Nephron progenitor cell (in vitro differentiated cells): ENCODE measurements at places on chromosomes 4 and X.
A peak's percentile ranks its signal among the peaks of the same experiment; 100 is the strongest.

GRCh38 chr4:172104539-172104938, 291.3 kb downstream of the GALNTL6 start:
- H3K27ac ChIP-seq: no peak overlapping the region
- H3K4me3 ChIP-seq: no peak overlapping the region
- no peak for DNase-seq
- H3K36me3 ChIP-seq: no peaks in the 10 kb centered on the region
- H3K27me3 ChIP-seq: no peaks in the 10 kb centered on the region
- H3K4me1 ChIP-seq: no peaks in the 10 kb centered on the region

DNA sequence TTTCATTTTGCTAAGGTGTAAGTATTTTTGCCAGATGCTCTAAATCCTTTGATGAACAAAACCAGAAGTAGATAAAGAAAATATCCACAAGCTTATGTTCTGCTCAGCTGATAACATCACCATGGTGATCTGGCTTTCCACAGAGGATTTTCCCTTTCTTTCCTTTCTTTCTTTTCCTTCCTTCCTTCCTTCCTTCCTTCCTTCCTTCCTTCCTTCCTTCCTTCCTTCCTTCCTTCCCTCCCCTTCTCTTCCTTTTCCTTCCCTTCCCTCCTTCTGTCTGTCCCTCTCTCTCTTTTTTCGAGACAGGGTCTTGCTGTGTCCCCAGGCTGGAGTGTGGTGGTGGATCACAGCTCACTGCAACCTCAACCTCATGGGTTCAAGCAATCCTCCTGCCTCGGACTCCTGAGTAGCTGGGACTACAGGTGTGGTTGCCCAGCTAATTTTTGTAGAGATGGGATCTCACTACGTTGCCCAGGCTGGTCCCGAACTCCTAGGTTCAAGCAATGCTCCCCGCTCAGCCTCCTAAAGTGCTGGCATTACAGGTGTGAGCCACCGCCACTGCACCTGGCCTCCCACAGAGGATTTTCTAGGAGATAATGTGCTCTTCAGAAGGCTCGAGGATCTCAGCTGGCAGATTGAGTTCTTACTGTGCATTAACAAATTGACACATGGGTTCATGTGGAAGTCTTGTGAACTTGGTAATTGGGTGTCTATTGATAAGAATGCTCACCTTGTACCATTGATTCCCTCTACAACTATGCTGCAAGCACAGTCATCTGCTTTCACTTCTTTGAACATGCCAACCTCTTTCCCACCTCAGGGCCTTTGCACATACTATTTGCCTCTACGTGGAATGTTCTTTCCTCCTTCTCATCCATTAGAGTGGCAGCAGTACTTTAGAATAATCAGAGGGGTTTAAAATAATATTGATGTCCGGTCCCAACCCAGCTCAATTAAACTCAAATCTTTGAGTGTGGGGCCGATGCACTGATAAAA, 1.4 kb upstream of the RHOH start:
- no peak for DNase-seq
- H3K36me3 ChIP-seq: no peaks in the 10 kb centered on the region
- no peak overlapping the region for H3K4me3 ChIP-seq
- peaks cover 5% of the 10 kb centered on the region for H3K27me3 ChIP-seq

DNA sequence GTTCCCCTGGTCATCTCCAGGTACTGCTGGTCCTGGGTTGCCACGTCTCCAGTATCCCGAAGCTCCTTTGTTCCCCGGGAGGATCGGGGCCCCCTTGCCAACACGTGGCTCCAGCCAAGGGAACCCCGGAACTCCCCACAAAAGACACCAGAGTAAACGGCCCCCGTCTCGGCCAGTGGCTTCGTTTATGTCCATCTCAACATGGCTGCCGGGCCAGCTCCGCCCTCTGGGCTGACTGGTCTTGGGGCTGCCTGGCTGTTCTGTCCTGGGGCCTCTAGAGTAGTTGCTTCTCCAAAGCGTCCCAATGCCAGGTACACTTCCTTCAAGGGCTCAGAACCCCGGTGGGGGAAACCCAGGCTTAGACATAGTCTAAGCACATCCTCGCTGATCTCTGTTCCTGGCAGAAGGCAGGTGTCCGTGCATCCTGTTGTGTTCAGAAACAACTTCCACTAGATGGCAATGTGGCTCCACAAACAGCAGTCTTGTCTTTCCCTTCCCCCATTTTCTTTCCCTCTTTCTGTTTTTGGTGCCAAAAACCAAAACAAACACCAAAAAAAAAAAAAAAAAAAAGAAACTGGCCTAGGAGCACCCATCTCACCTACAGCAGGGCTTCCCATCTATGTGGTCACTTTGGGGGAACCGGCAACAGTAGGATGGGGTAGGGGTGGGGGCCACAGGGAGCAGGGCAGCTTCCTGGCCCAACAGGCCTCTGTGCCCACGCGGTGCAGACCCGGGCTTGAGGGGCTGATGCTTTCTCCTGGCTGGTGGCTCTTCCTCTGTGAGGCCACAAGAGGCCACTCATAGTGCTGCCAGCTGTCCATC, 35.3 kb downstream of the NBDY start:
- H3K27me3 ChIP-seq: peaks cover 3% of the 10 kb centered on the region
- H3K4me3 ChIP-seq: peak overlapping the region; percentile 76
- peak; percentile 66 for DNase-seq
- peaks cover 6% of the 10 kb centered on the region for H3K36me3 ChIP-seq

DNA sequence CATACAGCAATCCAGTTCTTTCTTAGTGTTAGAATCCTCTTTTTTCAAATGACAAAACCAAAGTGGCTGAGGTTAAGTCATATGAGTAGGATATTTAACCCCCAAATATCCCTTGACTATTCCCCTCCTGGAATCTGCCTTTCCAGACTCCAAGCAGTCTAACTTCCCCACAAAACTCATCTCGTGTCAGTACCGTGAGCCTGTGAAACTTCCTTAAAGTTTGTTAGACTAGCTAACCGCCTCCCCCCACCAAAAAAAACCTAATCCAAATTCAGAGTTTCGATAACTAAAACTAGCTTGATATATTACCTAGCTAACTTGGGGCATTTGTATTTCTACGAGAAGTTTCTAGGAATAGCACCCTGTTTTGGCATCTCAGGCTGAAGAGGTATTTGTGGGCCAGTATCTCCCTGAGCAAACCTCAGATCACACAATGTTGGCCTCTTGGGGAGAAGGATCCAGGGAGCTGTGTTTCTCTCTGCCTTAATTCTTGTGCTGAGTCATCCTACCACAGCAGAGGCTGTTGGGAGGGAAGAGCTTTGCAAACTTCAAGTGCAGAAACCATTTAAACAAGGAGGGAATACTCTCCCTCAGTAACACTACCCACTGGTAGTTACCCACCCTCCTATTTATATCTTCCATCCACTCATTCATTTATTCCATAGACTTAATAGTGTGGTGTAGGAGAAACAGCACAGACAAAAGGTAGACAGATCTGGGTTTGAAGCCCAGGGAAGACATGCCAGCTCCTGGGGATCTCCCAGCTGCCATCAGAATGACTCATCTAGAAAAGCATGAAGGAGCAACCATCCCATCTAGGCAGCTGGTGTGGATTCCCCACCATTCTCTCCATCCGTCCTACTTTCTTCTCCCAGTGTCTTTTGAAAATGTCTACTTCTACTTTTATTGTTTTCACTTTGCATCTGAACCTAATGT, 39.3 kb upstream of the TXK start:
- peaks cover 6% of the 10 kb centered on the region for H3K27me3 ChIP-seq
- DNase-seq: no peak
- no peaks in the 10 kb centered on the region for H3K36me3 ChIP-seq
- no peak overlapping the region for H3K4me3 ChIP-seq
- peak overlapping the region; percentile 91 for H3K27ac ChIP-seq

GRCh38 chr4:4270529-4270928, 19.4 kb downstream of the LYAR start:
- peaks cover 6% of the 10 kb centered on the region for H3K27me3 ChIP-seq
- no peak for DNase-seq
- H3K4me3 ChIP-seq: no peak overlapping the region
- peaks cover 59% of the 10 kb centered on the region for H3K36me3 ChIP-seq
- H3K4me1 ChIP-seq: no peaks in the 10 kb centered on the region

- H3K27me3 ChIP-seq: no peaks in the 10 kb centered on the region
- no peaks in the 10 kb centered on the region for H3K36me3 ChIP-seq
- no peak overlapping the region for H3K27ac ChIP-seq
- peaks cover 15% of the 10 kb centered on the region for H3K4me1 ChIP-seq
These were observed 114.9 kb downstream of the SHISA3 start for GRCh38 chr4:42512226-42512625.

GRCh38 chr4:159042097-159042605, 60.7 kb upstream of the RAPGEF2 start:
- no peak overlapping the region for H3K27ac ChIP-seq
- H3K36me3 ChIP-seq: no peaks in the 10 kb centered on the region
- peaks cover 6% of the 10 kb centered on the region for H3K27me3 ChIP-seq
- no peak for DNase-seq
- H3K4me1 ChIP-seq: peaks cover 5% of the 10 kb centered on the region
- no peak overlapping the region for H3K4me3 ChIP-seq

- H3K27me3 ChIP-seq: peaks cover 4% of the 10 kb centered on the region
- H3K4me1 ChIP-seq: peaks cover 46% of the 10 kb centered on the region
- no peak for DNase-seq
- no peak overlapping the region for H3K4me3 ChIP-seq
These were observed 5.7 kb downstream of the LETM1 start for GRCh38 chr4:1850276-1850675.

DNA sequence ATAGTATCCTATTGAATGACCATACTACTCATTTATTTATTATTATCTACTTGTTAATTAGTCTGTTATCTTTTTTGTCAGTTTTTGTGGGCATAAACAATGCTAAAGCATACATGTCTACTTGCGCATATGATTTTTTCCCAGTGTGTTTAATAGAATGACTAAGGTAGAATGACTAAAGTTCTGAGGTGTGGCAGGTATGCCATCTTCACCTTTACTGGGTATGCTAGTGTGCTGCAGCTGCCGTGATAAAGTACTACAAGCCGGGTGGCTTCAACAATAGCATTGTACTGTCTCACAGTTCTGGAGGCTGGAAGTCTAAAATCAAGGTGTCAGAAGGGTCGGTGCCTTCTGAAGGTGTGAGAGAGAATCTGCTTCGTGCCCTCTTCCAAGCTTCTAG, 19.2 kb downstream of the CD38 start:
- no peak overlapping the region for H3K4me3 ChIP-seq
- H3K27me3 ChIP-seq: peaks cover 18% of the 10 kb centered on the region
- H3K36me3 ChIP-seq: no peaks in the 10 kb centered on the region
- DNase-seq: no peak
- H3K27ac ChIP-seq: no peak overlapping the region

- H3K36me3 ChIP-seq: no peaks in the 10 kb centered on the region
- no peaks in the 10 kb centered on the region for H3K27me3 ChIP-seq
- H3K4me3 ChIP-seq: no peak overlapping the region
- H3K4me1 ChIP-seq: no peaks in the 10 kb centered on the region
- no peak for DNase-seq
- no peak overlapping the region for H3K27ac ChIP-seq
These were observed 540.0 kb upstream of the NR3C2 start for GRCh38 chr4:148982200-148982599.

DNA sequence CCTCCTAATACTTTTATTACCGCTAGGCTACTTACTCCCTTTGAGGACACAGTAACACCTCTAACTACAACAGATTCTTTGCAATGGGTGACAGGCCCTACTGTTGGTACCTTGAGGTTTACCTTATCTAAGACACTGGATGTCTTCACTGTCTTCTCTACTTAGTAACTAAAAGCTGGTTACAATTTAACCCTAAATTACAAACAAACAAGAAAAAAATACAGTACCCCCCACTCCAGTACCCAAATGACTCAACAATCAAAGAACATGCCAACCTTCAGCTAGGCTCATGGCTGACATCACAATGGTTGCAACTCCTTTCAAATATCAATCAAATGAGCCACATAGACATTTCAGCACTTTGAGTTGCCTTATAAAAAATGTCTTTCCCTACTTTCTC, 198.0 kb downstream of the GUCY2F start:
- H3K4me1 ChIP-seq: no peaks in the 10 kb centered on the region
- no peak overlapping the region for H3K4me3 ChIP-seq
- no peak for DNase-seq
- no peaks in the 10 kb centered on the region for H3K36me3 ChIP-seq
- no peaks in the 10 kb centered on the region for H3K27me3 ChIP-seq

GRCh38 chr4:189547559-189547958, 393.1 kb upstream of the FRG1 start:
- DNase-seq: no peak
- no peak overlapping the region for H3K27ac ChIP-seq
- H3K36me3 ChIP-seq: no peaks in the 10 kb centered on the region

DNA sequence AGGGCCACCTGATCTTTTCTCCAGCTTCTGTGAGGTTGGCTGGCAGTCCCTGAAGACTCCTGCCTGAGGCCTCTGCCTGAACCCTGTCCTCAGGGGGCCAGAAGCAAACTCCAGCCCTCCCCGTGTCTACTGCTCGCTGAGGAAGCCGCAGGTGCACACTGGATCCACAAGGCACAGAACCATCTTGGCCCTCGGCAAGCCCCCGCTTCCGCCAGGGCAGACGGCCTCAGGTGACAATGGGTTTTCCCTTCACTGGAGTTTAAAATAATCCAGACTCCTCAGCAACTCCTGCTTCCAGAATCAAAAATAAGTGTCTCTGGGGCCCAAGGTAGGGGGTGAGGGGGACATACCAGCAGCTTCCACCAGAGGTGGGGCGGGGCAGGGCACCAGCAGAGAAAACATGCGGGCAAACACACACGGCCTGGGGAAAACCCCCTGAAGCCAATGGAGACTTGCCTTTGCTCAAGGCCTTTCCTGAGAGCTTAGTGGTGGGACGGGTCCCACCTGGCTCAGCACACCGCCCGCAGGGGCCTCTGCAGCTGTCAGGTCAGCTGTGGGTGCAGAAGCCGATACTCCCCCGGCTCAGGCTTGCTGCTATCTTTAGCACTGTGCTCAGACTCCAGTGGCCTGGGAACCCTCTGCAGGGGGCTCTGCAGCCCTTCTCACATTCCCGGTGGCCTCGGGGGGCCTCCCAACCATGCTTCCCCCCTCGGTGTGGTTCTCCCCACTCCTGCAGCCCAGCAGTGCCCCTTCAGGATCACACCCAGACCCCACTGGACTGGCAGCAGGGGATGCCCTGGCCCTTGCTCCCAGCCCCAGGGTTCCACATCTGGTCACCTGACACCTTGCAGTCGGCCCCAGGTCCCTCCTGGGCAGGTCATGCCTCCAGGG, 1.9 kb downstream of the MYL5 start:
- H3K27ac ChIP-seq: no peak overlapping the region
- no peak for DNase-seq
- H3K36me3 ChIP-seq: peaks cover 17% of the 10 kb centered on the region
